Thoracic aorta (tissue), 2 donors: ENCODE measurements at places on chromosomes 6 and 20.

GRCh38 chr6:32814145-32814544 lies 2.7 kb downstream of the HLA-DOB start:
- no peak for DNase-seq

DNA sequence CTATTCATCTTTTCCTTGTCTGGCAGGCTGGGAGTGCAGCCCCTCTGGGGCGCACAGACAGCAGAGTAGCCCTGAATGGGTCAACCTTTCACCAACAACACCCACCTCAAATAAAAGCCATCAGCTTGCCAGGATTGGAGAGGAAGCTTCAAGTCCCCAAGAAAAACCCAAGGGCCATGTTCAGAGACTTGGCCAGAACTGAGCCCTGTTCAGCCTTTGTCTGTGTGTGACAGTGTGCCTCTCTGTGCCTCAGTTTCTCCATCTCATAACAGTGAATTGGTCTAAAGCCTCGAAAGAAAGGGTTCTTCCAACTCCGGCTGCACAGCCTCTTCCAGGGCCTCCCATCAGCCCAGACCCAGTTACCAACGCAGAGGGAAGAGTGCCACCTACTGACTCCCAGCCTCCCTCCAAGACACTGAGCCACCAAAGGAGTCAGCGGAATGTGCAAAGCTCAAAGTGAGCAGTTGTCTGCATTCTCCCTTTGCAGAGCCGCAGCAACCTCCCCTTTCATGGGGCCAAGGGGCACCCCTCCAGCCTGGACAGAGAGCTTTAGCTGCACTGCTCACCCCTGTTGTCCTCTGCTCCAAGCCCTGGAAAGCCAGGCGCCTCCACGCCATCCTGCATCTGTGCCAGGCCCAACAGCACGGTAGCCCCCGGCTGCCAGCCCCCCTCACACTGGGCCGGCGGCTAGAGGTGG lies 82.7 kb upstream of the TOP1 start:
- no peak for DNase-seq

- no peak for DNase-seq
Measured at GRCh38 chr6:53896196-53896595, 101.4 kb downstream of the LRRC1 start.

- DNase-seq, result no peak
Measured at GRCh38 chr6:158843751-158844683, 24.8 kb upstream of the EZR start.

DNA sequence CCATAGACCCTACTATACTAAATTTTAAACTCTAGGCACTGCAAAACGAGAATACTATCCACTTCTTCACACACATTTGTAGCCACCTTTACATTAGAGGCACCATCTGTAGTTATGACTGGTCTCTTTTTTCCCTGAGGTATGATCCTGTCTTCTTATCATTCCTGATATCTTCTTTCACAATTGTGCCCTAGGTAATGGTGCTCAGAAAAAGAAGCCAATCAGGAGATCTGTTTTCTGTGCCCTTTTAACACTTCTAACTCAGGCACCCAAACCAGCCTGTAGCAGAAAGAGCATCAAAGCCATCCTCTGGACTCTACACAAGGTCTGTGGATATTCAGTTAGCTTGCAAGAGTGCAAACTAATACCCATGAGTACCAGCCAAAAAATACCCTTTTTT lies 149.7 kb upstream of the SGK1 start:
- no peak for DNase-seq

DNA sequence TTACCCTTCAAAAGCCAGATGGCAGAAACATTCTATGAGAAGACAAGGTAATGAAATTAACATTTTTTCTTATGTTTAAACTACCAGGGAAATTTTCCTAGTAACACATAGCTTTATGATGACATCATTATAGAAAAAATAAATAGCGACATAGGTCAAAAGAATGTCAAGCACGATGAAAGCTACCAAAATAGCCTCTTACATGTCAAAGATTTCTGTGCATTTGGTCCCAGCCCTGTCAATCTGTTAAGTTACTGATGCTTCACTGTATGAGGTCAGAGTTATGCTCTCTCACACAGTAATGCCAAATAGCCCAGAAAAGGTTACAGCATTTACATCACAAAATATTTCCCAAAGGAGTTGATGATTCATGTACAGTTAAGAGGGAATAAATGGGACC lies 199.8 kb upstream of the DEFB112 start:
- DNase-seq, result no peak

DNA sequence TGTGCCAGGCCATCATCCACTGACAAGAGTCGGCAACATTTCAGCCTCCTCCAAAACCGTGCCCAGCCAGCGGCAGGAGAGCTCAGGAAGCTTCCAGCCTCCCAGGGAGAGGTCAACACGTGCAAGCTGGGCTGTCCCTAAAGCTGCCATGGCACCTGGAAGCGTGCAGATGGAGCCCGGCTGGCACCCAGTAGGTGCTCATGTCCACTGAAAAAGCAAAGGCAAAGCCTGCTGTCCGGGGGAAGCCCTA lies 14.4 kb upstream of the TLDC2 start:
- no peak for DNase-seq
